ENCODE measurements at places on chromosomes 16 and 17.
A peak's percentile ranks its signal among the peaks of the same experiment; 100 is the strongest.

DNA sequence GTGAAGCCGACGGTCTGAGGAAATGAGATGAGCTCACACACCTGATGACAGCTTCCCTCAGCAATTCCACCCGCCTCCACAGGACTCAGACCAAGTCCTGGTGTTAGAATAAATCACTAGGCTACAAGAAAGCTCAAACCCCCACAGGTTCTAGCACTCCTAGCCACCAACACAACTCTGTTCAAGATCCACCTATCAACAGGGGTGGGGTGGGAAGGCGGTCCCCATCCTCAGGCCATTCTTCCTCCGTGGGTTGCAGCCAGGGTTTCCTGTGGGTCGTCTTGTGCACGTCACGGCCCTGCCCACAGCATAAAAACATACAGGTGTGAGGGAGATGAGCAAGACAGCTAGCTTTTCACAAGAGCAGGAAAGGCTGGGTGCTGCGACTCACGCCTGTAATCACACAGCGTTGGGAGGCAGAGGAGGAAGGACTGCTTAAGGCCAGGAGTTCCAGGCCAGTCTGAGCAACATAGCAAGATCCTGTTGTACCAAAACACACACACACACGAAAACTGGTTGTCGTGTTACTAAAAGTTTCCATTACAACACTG is 81.1 kb downstream of the ANKRD11 start:
- peak; percentile 47 for DNase-seq

GRCh38 chr17:12415031-12415430 is 250.7 kb upstream of the MYOCD start:
- no peak for DNase-seq

DNA sequence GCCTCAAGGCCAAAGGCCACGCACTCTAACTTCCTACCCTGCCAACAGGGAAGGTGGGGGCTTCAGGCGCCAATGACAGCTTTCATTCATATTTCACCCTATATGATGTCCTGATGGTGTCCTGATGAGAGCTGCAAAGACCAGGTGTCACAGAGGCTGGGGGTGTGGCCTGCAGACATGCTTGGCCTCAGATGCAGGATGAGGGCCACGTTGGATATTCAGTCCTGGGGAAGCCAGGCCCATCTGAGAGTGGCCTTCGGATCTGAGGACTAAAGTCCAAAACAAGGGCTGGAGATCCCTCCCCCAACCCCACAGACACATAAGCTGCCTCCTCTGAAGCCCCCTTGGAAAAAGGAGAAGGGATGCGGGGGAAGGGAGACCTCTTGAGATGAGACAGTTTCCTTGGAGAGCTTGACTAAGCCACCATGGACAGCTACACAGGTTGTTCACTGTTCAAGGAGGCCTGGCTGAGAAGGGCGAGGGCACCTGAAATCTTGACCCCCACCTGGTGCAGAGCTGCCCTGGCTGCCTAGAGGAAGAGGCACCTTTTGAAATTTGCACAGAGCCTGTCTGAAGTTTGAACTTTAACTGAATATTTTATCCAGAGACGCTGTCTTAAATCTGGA is 24.3 kb upstream of the GSG1L start:
- no peak for DNase-seq

- no peak for DNase-seq
Measured at GRCh38 chr16:85187002-85187401, 74.7 kb upstream of the CIBAR2 start.

- no peak for DNase-seq
Measured at GRCh38 chr17:40909755-40910154, 24.7 kb upstream of the KRT20 start.

- DNase-seq: no peak
Measured at GRCh38 chr17:65058593-65058992, 2.1 kb upstream of the GNA13 start.

GRCh38 chr17:4884489-4884888 is 14.8 kb upstream of the C17orf107 start:
- DNase-seq: no peak

DNA sequence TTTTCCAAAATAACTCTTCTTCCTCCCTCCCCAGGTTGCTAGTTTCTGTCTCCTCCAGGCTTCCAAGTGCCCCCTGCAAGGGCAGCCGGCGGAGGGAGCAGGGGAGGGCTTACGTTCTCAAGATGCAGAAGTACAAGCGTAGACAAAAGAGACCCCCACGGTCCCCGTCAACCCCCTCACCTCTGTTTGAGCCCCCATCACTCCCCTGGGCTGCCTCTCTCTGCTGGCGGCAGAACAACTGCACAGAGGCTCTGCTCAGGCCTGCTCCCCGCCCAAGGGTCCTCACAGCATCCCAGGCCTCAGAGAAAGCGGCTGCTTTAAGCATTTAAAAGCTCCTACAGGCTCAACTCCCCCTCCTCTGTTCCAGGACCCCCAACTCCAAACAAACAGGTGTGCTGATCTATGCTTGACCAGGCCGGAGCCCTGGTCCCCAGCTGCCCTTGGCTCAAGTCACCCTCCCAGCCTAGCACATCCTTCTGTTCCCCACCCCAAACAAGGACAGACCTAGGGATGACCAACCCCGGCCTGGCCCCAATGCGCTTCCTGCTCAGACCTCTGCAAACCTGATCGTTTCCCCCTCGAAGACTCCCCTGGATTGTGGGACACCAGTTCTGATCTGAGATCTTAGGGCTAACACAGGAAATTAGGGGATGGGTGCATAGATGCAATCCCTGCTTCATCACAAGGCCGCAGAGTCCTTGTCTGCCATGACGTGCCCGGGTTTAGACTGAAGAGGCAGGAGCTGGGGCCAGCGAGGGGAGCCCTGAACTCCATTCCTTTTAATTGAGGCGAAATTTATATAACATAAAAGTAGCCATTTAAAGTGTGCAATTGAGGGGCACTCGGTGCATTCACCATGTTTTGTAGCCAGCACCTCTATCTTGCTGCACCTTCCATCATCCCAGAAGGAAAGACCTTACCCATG is 17.2 kb upstream of the RBFOX3 start:
- DNase-seq: peak; percentile 19

GRCh38 chr17:17785407-17785806 is 51.4 kb downstream of the SREBF1 start:
- DNase-seq: no peak

GRCh38 chr17:82247182-82247823 is 18.5 kb downstream of the SLC16A3 start:
- DNase-seq: no peak

- DNase-seq: no peak
Measured at GRCh38 chr17:68981288-68981687, 26.1 kb upstream of the ABCA8 start.

DNA sequence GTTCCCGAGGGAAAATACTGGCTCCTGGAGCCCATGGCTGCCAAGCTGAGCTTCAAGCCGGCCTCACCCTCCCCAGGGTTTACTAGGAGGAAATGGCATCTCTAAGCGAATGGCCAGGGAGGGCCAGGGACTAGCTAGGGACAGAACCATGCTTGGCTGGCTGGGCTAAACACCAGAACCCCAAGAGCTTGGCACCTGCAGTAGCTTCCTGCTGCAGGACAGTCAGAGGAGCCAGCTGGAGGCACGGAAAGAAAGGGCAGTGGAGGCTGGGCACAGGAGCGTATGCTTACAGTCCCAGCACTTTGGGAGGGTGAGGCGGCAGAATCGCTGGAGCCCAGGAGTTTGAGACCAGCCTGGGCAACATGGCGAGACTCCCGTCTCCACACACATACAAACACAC is 33.7 kb downstream of the PEMT start:
- no peak for DNase-seq

DNA sequence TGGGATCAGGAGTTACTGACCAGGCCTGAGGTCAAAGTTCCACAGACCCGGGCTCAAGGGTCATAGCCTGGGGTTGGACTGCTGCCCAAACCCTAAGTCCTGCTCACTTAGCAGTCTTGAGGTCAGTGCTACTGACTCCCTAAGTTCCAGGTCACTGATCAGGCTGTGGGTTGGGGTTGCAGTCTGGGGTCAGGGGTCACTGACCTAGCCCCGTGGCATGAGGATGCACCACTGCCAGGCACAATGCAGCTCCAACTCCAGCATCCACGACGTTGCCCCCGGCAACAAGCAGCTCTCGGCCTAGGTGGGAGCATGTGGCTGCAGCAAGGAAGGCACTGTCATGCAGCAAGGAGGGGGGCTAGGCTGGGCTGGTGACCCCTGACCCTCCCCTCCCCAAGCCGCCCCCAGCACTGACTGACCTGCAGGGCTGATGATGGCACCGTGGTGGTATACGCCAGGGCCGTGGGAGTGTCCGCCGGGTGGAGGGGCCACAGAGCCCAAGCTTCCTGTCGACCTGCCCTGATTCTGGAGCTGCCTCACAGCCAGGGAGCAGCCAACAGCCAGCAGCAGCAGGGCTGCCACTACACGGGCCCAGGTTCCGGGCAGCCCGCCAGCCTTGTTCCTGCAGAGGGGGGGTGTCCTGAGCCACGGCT is 1.1 kb downstream of the GGT6 start:
- DNase-seq: no peak

GRCh38 chr16:80946481-80946880 is 60.2 kb downstream of the CMC2 start:
- no peak for DNase-seq

DNA sequence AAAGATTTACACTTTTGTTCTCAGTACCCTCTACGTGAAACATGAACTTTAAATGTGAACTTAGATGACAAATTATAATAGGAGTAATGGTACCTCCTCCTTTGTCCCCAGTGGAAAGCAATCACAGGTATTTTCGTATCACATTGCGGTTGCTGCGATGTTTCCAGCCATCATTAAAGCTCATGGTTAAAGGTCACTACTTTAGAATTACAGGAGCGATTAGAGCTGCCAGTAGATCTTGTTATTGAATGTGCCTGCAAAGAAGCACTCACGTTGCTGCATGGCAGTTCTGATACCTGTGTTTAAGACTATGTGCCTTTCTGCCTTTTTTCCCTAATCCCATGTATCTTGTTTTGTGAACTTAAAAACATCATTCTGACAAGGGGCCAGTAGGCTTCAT is 301.0 kb downstream of the CPPED1 start:
- no peak for DNase-seq

DNA sequence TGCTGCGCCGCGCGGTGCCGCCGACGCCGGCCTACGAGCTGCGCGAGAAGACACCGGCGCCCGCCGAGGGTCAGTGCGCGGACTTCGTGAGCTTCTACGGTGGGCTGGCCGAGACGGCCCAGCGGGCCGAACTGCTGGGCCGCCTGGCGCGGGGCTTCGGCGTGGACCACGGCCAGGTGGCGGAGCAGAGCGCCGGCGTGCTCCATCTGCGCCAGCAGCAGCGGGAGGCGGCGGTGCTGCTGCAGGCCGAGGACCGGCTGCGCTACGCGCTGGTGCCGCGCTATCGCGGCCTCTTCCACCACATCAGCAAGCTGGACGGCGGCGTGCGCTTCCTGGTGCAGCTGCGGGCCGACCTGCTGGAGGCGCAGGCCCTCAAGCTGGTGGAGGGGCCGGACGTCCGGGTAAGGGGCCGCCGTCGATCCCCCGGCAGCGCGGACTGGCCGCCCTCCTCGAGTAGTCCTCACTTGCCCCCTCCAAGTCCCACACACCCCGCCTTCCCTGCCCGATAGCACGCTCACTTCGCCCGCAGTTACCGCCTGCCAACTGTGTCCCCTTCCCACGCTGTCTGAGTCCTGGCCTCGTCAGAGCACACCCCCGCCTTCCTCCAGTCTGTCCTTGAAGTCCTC is 470 bp downstream of the MLYCD start:
- DNase-seq: no peak

- no peak for DNase-seq
Measured at GRCh38 chr16:73553941-73554660, 506.2 kb upstream of the ZFHX3 start.

- no peak for DNase-seq
Measured at GRCh38 chr17:31622500-31622899, 231.0 kb downstream of the RAB11FIP4 start.

DNA sequence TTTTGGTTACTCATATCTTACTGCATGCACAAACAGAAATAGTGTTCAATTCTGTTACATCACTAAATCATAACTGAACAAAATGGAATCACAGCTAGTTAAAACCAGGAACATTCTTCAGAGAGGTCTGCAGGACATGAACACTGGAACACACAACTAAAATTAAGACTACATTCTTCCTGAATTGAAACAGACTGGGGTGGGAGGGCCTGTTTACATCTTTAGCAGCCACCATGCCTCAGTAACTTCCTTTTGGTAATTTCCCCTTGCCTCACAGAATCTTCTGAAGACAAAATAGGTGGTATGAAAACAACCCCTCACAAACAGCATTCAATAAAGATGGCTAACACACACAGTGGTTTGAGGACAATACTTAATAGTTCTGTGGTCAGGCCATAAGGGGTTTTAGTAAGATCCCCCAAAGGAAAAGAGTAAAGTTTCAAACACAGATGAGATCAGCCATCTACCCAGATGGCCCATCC is 6.5 kb downstream of the MARF1 start:
- no peak for DNase-seq

- DNase-seq: peak; percentile 53
Measured at GRCh38 chr16:2919511-2920255, 8.0 kb downstream of the FLYWCH1 start.

GRCh38 chr17:31308372-31309334 is 5.2 kb downstream of the EVI2B start:
- no peak for DNase-seq

DNA sequence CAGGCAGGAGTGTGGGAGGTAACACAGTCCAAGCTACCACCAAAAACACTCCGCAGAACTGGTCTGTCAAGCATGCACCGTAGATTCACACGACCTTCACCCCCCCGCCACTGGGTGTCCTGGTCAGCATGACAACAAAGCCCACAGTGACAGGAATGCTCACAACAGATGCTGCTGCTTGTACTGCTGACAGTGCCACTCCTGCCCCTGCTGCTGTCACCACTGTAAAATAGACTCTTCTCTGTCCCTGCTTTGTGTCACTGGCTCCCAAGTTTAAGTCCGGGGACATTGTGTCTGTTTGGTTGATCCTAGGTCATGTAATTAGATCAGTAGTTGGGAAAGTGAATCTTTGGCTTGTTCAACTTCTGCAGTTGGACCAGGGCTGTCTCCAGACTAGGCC is 7.0 kb upstream of the ODF4 start:
- no peak for DNase-seq

GRCh38 chr16:67182288-67182687 is 1.5 kb downstream of the MATCAP1 start:
- no peak for DNase-seq

DNA sequence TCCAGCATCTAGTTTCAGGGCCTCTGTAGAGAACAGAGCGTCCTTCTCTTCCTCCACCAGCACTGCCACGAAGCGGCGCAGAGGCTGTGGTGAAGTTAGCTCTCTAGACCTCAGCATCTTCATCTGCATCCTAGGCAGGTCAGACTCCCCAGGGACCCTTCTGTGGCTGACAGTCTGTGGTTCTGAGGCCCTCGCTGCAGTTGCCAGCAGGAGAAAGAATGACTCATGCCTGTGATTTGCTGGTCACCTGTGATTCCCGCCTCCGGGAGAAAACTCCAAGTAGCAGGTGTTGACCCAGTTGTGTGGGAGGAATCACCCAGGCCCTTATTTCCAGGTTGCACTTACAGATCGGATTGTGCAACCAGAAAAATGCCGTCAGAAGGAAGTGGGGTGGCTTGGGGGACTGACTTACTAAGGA is 117.3 kb upstream of the CACNG5 start:
- no peak for DNase-seq

- DNase-seq: peak; percentile 69
Measured at GRCh38 chr16:8936421-8936820, 27.3 kb downstream of the USP7 start.

Data from activated CD4-positive, CD25-positive, alpha-beta regulatory T cell treated with anti-CD3 and anti-CD28 coated beads, Interleukin-2, amount 50 U/mL, for 72 hours (primary cell).